Skin of body (tissue), 3 donors: ENCODE measurements at places on chromosomes 1 and 21. TPM values are rescaled to one million over a fixed set of nuclear protein-coding genes. Genes with fewer than 3 reads are reported as not detected.

PRRX1 gene
- total RNA-seq, result 118 TPM

DNA sequence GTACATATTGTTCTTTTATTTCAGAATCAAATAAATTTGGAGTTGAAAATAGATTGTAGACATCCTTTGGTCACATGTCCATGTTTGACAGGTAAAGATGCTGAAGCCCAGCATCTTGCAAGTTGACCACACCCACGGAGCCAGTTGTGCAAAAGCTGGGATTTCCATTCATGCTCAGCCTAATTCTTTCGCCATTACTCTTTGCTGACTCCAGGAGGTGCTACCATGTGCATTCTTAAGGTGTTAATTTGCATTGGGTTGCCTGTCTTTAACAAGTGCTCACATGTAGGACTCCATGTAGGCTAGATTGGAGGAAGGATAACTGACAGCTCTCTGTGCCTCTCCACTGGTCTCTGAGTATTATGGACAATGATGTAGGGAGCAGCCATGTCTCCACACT is 660.7 kb downstream of the LMO4 start:
- DNase-seq, result no peak

- DNase-seq, result no peak
Observed at GRCh38 chr1:41364442-41365319, 3.4 kb downstream of the FOXO6 start.

DNA sequence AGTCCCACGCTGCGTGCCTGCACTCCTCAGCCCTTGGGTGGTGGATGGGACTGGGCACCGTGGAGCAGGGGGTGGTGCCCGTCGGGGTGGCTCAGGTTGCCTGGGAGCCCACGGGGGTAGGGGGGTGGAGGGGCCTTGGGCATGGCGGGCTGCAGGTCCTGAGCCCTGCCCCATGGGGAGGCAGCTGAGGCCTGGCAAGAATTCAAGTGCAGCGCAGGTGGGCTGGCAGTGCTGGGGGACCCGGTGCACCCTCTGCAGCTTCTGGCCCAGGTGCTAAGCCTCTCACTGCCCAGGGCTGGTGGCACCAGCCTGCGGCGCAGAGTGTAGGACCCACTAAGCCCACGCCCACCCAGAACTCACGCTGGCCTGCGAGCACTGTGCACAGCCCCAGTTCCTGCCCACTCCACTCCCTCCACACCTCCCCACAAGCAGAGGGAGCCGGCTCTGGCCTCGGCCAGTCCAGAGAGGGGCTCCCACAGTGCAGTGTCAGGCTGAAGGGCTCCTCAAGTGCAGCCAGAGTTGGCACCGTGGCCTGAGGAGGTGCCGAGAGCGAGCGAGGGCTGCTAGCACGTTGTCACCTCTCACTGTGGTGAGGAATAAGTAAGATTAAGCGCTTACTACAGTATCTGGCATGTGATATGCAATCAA is 12.8 kb downstream of the TNNI3K start:
- no peak for DNase-seq

DNA sequence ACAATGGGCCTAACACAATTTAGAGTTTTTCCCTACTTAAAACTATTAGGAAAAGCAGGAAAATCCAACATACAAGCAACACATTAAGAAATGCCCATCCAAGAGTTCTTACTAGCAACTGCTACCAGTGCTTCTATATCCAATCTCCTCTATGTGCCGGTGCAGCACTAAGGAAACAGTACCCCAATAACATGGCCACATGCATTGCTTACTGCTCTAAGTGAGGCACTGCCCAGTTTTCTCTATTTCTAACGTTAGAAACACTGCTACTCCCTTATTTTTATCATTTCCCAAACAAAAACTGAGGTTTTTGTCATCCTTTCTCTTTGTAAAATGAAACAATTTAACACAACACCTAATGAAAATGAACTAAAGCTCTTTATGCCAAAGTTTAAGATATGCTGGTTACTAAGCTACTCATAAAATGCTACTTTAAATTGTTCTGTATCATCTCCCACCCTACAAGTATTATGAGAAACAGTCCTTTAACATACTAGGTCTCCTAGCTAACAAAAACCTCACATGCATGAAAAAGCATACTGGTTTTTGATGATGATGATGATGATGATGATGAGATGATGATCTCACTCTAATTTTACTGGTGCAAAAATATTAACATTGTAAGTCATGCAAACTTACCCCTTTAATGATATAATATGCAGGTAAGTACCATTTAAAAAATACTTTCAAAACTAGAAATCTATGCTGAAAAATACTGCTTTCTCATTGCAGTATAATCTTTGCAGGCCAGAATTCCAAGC is 90.7 kb upstream of the TTC39A start:
- no peak for DNase-seq
